ENCODE measurements at places on chromosomes 2 and 18.

- no peak for DNase-seq
These were observed 78.2 kb downstream of the GBX2 start for GRCh38 chr2:236090027-236090382.

- no peak for DNase-seq
These were observed 794.5 kb upstream of the GYPC start for GRCh38 chr2:125861461-125861860.

DNA sequence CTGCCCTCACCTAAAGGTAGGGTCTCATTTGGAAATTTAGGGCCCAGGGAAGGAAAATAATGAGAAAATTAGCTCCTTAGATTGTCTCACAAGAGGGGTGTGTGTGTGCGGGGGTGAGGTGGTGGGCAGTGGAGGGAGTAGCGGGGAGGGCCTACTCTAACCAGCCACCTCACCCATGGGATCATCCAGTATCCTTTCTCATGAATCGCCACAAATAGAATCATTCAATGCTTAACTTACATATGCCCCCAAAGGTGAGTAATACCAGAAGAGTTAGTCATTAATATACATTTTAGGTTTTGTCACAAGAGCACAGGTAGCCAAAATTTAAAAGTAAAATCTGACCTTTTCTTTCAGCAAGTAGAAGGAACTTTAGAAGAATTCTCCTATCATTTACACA is 122.1 kb downstream of the PLEKHM3 start:
- no peak for DNase-seq

DNA sequence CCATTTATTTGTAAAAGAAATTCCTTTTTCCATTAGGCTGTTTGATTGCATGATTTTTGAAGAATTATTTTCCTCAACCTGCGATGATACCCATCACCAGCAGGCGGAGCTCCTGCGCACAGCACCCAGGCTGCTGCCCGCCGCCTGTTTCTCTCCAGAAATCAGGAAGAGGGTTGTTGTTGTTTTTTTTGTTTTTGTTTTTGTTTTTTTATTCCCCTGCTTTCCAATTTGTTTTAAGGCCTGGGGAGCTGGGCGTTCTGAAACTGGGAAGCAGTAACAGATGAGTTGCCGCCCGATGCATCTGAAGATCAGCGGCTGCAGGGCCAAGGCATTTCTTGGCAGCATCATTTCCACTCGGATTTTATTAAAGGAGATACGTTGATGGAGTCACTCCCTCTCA is 132.1 kb downstream of the MBP start:
- peak; percentile 25 for DNase-seq

DNA sequence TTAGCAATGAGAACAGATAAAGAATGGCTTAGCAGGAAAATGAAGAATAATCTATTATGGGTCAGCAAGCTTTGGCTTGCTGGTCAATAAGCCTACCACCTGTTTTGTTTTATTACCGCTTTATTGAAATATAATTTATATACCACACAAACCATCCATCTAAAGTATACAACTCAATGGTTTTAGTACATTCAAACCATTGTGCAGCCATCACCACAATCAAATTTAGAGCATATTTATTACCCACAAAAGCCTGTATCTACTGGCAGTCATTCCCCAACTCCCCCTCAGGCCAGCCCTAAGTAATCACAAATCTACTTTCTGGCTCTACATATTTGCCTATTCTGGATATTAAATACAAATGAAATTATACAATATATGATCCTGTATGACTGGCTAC is 17.2 kb downstream of the PPP3R1 start:
- no peak for DNase-seq

- no peak for DNase-seq
These were observed 52.3 kb downstream of the BAZ2B start for GRCh38 chr2:159564081-159564480.
